ENCODE measurements at places on chromosomes 1 and 21.

DNA sequence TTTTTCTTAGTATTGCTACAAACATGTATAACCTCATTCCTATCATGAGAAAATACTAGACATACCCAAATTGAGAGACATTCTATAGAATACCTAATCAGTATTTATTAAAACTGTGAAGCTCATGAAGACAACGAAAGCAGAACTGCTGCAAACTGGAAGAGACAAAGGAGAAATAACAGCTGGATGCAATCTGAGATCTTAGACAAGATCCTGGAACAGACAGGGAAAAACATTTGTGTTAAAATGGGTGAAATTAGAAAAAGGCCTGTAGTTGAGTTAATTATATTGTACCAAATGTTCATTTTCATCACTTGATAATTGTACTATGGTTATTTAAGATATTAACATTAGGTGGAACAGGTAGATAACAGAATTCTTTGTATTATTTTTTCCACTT is 392.0 kb downstream of the PLPP3 start:
- DNase-seq: no peak

GRCh38 chr1:36651176-36651910 is 168.6 kb upstream of the CSF3R start:
- no peak for DNase-seq

DNA sequence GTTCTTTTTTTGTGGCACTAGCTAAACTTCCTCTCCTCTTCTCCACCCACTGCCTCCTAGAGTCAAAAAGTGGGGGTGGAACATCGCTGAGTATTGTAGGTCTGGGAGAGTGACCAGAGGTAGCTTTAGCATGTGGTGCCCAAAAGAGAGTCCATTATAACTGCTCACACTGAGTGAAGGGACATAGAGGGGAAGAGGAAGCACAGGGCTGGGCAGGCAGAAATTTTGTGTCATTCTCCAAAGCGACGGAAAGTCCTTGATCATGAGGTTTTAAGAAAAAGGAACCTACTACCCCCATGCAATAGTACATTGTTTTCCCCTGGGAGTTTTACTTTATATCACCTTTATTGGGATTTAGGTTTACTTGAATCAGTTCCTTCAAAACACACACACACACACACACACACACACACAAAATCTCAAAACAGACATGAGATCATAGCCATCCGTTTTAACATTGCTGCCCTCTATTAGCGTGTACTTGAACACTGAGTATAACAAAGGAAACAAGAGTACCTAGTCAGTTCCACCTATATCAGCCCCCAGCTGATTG is 4.1 kb downstream of the CD84 start:
- peak; percentile 14 for DNase-seq

DNA sequence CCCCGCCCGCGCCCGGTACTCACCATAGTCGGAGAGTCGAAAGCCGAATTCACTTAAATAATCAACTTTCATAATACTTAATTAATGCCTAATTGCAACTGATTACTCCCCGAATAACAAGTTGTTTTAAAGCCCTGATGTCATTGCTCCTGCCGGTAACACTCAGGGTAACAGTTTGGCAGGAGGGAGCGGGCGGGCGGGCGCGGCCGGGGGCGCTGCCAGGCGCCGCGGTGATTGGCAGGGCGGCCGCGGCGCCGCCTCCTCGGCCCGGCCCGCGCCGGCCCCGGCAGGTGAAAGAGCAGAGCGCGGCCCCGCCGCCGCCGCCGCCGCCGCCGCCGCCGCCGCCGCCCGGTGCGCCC is 102.2 kb downstream of the CASZ1 start:
- peak; percentile 98 for DNase-seq

DNA sequence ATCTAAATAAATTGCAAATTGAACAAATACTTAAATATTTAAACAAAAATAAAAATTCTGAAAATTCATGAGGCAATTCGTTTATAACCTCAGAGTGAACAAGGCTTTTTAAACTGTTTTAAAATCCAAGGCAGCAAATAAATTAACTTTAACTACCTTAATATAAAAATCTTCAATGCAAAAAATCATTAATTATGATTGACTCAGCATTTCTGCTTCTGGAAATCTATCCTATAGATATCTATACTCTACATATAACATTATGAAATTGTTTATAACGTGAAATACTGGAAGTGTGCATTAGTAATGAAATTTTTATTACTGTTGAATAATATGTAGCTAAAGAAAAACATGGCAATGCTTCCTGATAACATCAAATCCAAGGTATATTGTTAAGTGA is 92.4 kb downstream of the ADAMTS1 start:
- DNase-seq: no peak
